ENCODE measurements at places on chromosomes 7 and 10.

DNA sequence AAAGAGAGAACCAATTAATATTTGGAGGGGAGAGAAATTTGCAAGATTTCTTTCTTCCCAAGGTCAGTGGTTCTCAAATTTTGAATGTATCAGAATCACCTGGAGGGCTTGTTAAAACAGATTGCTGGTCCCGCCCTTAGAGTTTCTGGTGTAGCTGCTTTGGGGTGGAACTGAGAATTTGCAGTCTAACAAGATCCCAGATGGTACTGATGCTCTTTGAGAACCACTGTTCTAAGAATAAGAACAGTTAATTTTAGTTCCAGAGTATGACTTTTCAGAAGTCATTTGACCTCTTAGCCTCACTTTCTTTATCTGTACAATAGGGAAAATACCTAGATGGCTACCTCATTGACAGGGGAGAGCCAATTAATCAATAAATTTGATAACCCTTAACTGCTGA lies 161.6 kb downstream of the PRKG1 start:
- no peak for DNase-seq

- no peak for DNase-seq
Observed at GRCh38 chr10:7609556-7609955, 57.2 kb downstream of the ITIH5 start.

DNA sequence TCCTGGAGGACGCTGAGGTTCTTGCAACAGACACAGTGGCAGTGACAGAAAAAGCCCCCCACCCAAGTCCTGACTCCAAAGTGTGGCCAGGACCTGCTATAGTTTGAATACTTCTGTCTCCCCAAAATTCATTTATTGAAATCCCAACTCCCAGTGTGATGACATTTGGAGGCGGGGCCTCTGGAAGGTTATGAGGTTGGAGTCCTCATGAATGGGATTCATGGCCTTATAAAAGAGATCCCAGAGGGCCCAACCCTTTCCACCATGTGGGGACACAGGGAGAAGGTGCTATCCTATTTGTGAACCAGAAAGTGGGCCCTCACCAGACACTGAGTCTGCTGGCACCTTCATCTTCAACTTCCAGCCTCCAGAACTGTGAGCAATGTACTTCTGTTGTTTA lies 18.3 kb downstream of the ANXA11 start:
- no peak for DNase-seq

DNA sequence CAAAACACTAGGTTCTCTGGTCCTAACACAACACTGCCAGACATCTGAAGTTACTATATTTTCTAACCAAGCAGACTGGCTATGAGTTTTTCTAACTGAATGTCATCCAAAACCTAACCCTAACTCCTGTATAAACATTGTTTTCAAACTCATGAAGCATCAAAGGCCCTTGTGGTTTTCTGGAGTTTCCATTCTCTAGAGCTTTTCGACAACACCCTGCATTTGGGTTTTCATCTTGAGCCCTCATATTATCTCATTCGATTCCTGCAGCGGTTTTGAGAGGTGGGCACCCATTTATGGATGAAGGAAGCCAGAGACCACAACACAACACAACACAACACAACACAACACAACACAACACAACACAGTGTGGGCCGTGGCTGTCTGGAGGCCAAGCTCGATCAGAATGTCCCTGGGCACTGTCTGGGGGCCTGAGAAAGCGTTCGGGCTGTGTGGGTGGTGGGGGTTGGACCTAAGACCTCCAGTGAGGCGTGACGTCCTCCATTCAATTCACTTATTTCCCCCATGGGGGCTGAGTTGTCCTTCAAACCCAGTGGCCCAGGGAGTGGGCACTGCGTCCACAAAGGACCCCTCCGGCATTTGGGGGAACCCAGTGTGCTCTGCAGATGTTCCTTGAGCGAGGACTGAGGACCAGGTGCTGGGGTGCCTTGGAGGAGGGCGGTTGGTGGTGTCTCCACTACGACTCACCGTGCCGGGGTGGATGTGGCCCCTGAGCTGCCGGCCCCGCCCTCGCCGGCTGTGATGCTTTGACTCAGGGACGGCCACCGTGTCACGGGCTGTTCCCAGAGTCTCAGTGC lies 490.4 kb downstream of the DNAJB6 start:
- DNase-seq = no peak

DNA sequence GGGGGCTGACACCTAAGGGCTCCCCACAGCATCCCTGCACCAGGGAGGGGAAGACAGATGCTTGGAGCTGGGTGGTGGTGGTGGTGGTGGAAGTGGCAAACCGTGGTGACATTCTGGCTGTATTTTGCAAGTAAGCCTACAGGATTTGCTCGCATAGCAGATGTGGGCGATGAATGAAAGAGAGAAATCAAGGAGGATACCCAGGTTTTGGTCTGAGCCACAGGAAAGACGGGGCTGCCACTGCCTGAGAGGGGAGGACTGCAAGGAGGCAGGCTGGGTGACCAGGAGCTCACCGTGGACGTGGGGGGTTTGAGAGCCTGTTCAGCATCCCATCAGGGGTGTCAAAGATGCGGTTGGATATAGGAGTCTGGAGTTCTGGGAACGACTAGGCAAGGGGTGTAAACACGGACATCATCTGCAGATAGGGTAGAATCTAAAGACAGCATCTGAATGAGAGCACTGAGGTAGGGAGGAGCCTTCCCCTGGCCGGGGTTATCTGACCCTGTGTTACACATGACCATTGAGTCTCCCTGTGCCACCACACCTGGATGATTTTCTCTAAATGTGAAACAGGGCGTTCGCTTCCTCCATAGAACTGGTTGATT lies 49.7 kb downstream of the TSPAN15 start:
- no peak for DNase-seq

GRCh38 chr7:107480932-107481331 lies 11.1 kb downstream of the GPR22 start:
- no peak for DNase-seq

- no peak for DNase-seq
Observed at GRCh38 chr7:37925620-37926019, 5.2 kb downstream of the EPDR1 start.

- DNase-seq = no peak
Observed at GRCh38 chr7:94011714-94012353, 7.7 kb upstream of the BET1 start.

GRCh38 chr7:117229350-117229749 lies 93.5 kb downstream of the WNT2 start:
- no peak for DNase-seq

- no peak for DNase-seq
Observed at GRCh38 chr10:14366760-14367159, 36.0 kb upstream of the FRMD4A start.

- no peak for DNase-seq
Observed at GRCh38 chr7:84022684-84023308, 171.8 kb downstream of the SEMA3A start.

Data from cortex of kidney (tissue), 1 donor.